ENCODE measurements at places on chromosomes 12 and 14. TPM values are rescaled to one million over a fixed set of nuclear protein-coding genes. Genes with fewer than 3 reads are reported as not detected.

- DNase-seq, result no peak
Measured at GRCh38 chr12:46133751-46134150, 135.1 kb downstream of the SLC38A1 start.

DNA sequence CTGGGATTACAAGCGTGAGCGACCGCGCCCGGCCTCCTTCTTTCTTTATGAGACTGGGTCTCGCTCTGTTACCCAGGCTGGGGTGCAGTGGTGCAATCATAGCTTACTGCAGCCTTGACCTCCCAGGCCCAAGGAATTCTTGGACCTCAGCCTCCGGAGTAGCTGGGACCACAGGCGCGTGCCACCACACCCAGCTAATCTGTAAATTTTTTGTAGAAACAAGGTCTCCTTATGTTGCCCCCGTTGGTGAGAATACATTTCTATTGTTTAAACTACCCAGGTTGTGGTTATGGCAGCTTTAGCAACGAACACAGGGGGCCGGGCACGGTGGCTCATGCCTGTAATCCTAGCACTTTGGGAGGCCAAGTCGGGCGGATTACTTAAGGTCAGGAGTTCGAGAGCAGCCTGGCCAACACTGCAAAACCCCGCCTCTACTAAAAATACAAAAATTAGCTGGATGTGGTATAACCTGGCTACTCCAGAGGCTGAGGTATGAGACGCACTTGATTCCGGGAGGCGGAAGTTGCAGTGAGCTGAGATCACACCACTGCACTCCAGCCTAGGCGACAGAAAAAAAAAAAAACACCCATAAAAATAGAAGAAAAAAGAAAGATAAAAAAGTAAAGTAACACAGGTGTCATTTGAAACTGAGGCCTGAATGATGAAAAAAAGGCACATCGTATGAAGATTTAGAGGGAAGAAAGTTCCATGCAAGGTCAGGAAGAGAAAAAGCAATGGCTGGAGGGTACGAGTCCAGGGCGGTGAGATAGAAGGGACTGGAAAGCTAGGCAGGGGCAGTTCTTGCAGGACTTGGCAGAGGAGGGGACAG, 977 bp upstream of the TMEM120B start:
- no peak for DNase-seq

DNA sequence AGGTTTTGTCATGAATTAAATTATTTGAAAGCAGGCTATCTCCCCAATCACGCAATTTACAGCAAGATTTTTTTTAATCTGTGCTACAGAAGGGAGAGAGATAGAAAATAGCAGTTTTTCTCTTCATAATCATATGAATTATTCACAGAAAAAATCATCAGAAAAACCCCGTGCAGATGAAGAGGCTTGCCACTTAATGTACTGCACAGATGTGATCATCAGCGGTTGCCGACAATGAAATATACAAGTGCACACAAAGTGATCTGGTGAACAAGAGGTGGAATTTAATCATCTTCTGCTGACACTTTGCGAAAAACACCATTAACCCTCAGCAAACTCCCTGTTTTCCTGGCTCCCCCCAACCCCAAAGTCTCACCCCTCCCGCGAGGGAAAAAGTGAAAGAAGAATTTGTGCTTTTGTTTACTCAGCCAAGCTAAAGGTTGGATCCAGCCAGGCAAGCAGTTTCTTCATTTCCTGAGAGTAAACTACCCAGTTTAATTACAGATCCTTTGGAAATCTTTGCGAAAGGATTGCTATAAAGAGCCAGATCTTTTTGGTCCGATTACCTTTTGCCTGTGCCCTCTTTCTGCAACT, 3.1 kb upstream of the LMO3 start:
- no peak for DNase-seq

DNA sequence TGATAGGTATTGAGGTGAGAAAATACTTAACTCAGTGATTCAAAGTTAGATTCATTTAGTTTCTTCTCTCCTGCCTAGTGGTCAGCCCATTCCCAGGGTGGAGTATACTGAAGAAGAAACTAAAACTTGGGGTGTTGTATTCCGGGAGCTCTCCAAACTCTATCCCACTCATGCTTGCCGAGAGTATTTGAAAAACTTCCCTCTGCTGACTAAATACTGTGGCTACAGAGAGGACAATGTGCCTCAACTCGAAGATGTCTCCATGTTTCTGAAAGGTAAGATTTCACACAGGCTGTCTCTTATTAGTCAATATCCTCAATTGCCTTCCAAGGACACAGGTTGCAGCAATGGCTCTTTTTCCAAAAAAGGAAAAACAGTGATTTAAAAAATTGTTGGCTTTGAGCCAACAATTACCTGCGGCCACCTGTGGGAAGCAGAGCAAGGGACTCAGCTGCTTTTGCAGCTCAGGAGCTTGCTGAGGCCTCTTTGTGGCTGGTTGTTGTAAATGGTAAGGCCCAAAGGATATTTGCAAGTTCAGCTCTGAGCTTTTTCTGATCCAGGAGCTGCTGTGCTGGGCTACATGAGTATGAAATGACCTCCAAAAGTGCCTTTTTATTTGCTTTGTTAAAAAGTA, 33.9 kb downstream of the TPH2 start:
- no peak for DNase-seq

DNA sequence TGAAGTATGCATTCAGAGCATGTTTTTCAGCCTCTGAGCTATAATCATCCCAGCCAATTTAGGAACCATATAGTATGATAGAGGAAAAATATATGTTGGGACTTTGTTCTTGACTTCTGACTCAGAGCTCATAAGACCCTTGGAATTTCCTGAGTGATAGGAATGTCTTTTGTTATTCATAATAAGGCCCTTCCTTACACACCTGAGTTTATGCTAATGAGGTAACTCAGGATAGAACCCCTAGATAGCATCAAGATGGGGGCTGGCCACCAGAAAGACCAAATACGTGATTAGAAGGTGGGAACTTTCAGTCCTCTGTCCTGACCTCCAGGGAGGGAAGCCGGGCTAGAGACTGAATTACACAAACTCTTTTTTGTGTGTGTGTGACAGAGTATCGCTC, 32.4 kb upstream of the PLEK2 start:
- DNase-seq, result no peak

Gene TOGARAM1
- 37.5 TPM for total RNA-seq

Gene NCAPD2
- total RNA-seq, result 29.6 TPM

Gene IL22
- not detected for total RNA-seq

- DNase-seq, result no peak
Measured at GRCh38 chr12:54159589-54159988, 29.2 kb downstream of the SMUG1 start.

DNA sequence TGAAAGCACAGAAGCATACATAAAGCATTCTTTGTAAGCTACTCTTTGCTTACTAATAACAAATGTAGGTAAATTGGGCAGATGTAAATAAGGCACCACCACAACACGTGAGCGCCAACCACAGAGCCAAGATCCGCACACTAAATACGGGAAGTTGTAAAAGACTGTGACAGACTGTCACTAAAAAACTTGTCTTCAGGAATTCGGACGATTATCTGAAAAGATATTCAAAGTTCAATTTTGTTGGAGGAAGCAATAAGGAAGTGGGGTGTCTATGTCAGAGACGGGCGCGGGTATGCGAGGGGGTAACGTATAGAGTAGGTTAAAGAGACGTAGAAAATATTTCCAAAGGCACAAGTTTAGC, 1.5 kb upstream of the HSP90B1 start:
- no peak for DNase-seq

- DNase-seq, result no peak
Measured at GRCh38 chr12:74985986-74986319, 223.7 kb downstream of the KCNC2 start.

Gene MANSC1
- 3.4 TPM for total RNA-seq

GRCh38 chr14:79395061-79395460, 816.2 kb downstream of the DIO2 start:
- no peak for DNase-seq

Gene ARPC3
- total RNA-seq, result 113 TPM

- no peak for DNase-seq
Measured at GRCh38 chr12:59429766-59430165, 166.1 kb upstream of the SLC16A7 start.

GRCh38 chr14:30874120-30874998, at the start of gene COCH:
COCH (plus strand) TSS chr14:30874559; CDS start chr14:30874939, 380 bp downstream.
- DNase-seq, result no peak

GRCh38 chr14:78227248-78228077, 57.3 kb downstream of the NRXN3 start:
- DNase-seq, result no peak

DNA sequence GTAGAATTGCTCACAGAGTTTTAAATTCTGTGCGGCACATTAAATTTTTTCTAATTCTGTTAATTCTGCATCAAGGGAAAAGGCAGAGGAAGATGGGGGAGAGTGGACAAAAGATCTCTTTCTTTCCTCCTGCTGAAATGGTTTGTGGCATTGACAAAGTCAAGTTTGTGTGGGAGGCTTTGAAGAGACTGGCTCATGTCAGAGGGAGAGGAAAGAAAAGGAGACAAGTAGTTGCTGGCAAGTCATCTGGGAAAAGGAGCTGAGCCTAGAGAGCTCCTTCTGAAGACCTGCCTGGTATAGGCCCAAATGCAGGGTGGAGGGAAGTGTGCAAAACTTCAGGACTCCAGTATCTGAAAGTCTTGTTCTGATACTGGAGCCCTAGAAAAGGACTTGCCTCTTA, 36.3 kb downstream of the TTLL5 start:
- DNase-seq, result no peak

Gene RPGRIP1
- 0.10 TPM for total RNA-seq

Gene FAM234B
- 9.0 TPM for total RNA-seq

GRCh38 chr12:31645924-31646323, 13.6 kb upstream of the ETFBKMT start:
- DNase-seq, result no peak

Measured in skin of body (tissue), 3 donors.